Left colon (tissue), 2 donors: ENCODE measurements at places on chromosomes 6 and 20.

DNA sequence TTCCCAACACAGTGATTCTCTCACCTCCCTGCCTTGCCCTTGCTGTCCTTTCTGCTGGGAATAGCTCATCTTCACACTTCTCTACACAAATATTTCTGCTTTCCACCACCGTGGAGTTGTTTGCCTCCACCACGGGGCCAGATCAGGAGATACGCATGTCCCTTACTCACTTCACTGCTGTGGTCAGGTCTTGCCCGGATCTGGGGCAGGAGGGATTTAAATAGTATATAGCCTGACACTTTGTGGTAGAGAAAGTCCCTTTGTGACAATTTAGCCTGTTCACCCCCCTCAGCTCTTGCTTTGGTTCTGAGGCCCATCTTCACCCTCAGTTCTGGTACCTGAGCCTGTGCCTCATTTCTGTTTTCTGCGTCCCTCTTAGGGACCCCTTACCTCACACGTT lies 92.6 kb upstream of the PREP start:
- DNase-seq: no peak

- DNase-seq: no peak
These were observed 404.4 kb downstream of the UTRN start for GRCh38 chr6:144689503-144690040.

DNA sequence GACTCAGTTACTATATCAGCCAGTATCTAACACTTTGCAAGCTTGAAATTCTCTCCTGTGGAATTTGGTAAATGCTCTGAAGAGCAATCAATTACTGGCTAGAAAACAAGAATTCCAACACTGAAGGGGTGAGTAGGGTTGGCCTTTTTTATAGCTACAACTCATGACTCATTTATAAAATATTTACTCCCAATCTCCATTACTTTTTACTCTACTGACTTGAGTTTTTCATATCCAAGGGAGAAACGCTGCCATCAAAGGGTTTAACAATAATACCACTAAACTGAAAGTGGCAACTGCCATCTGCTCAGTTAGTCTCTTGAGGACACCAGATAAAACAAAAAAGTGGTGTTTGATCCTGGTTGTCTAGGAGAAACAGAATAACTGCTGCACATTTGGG lies 203.1 kb downstream of the UBE3D start:
- DNase-seq: no peak

DNA sequence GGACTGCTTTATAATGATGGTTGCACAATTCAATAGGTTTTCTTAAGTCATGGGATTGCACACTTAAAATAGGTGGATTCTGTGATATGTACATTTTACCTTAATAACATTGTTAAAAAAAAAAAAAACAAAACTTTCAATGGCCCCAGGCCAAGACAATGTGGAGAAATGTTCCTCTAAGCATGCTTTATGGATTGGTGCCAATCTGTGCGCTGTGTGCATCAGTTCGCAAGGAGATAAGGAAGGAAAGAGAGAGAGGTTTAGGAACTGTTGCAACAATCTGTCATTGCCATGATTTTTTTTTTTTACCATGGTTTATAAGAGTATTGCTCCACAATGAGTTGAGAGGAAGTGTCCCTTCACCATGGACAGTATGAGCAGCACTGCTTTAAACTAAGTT lies 399.6 kb downstream of the PTPRT start:
- DNase-seq: no peak

DNA sequence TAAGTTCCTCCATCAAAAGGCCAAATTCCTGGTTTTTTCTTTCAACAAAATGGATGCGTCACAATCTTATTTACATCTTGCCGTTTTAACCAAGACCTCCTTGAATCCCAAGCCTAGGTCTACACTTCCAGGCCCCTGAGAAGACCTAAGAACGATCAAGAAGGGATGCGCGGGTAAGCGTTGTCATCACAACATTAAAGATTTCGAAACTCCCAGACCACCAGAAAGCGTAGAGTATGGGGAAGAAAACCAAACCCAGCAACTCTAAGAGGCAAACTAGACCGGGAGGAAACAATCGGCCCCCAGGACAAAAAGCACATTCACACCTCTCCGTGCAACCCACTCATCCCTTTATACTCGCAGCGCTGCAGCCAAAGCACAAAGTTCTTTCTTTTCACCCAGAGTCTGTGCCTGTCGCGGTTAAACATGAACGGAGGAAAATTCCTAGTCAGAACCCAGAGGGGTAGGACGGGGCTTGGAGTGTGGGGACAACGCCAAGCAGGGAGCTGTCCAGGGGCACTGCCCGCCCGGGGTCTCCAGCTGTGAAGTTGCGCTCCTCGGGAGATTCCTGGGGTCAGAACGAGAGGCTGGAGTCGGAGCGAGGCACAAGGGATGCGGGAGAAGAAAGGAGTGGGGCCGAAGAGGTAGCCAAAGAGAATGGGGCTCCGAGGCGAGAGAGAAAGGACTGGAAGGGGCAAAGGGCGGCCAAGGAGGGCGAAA lies 725 bp downstream of the OSER1 start:
- no peak for DNase-seq

GRCh38 chr20:18019068-18019467 lies 38.6 kb downstream of the OVOL2 start:
- no peak for DNase-seq

- DNase-seq: no peak
These were observed 229.8 kb upstream of the CEP162 start for GRCh38 chr6:84457276-84457675.
